ENCODE measurements at places on chromosomes 7 and 10.

GRCh38 chr7:55557666-55558188 is 14.6 kb downstream of the VOPP1 start:
- no peak for DNase-seq

DNA sequence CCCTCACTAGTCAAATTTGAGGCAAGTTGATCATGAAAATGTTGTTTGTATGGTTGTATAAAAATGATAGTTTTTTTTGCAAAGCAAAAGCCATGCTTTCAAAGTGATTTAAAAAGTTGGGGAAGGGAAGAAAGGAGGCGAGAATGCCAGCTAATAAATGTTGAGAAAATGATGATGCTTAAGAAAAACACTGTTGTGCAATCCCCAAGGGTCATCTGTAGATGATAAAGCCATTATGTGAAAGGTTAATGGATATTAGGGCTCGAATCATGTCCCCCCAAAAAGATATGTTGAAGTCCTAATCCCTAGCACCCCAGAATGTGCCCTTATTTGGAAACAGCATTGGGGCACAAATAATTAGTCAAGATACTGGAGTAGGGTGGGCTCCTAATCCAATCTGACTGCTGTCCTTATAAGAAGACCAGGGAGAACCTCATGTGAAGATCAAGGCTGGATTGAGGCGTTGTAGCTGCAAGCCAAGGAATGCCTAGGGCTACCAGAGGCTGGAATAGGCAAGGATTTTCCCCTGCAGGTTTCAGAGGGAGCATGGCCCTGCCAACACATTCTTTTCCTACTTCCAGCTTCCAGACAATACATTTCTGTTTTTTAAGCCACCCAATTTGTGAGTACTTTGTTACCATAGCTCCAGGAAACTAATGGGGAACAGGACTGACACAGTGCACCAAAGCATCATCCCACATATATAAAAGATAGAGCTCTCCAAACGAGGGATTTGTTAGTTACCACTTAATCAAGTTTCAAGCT is 35.4 kb upstream of the MKLN1 start:
- no peak for DNase-seq

- DNase-seq = no peak
These were observed 81.9 kb downstream of the BMPER start for GRCh38 chr7:33986951-33987947.

DNA sequence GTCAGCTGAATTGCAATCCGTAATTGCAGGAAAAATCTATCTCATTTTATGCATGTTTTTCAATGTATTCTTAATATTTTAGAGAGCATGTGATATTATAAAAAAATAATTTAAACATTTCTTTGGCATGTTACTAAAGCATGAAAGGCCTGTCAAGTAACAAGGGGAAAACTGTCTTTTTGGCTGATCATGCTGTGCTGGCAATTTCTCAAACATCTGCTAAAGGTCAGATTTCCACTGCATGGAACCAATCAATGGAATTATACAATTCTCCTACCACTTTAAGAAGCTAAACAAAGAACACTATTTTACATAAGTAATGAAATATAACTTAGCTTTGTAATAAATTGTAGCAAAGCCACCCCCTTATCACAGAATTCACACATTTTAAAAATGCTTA is 49.4 kb downstream of the JMJD1C start:
- no peak for DNase-seq

DNA sequence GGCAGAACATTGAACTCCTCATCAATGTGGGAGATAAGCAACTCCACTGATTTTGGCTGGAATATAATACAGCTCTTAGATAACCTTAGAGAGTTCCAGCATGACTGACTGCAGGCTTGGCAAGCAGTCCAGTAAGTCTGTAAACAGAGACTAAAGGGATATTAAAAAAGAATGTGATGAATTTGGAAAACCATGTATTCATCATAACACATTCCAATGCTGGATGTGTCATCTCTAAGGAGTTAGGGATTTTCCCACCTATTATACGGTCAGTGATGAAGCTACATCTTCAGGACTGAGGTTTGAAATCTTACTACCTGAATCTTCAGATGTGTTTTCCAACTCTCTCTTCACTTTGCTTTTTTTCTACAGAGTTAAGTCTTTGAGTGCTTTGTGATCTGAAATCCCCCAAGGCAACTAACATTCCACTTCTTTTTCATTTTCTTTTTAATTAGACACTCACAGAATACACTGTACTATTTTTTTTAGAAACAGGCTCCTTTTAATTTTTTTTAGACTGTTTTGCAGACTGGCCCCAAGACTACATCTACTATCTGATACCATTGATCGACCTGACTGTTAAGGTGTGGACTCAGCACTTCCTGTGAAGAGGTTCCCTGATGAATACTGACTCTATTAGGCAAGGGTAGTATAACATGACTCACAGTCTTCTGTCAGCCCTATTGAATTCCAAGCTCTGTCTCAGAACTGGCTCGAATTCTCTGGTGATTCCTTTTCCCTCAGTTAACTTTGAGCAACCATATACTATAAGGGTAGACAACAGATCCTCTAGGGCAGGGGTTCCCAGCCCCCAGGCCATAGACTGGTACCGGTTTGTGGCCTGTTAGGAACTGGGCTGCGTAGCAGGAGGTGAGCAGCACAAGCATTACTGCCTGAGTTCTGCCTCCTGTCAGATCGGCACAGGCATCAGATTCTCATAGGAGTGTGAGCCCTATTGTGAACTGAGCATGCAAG is 678.2 kb downstream of the GRM8 start:
- no peak for DNase-seq

Measured in cortex of kidney (tissue), 1 donor.